ENCODE measurements at places on chromosomes 4 and X.

DNA sequence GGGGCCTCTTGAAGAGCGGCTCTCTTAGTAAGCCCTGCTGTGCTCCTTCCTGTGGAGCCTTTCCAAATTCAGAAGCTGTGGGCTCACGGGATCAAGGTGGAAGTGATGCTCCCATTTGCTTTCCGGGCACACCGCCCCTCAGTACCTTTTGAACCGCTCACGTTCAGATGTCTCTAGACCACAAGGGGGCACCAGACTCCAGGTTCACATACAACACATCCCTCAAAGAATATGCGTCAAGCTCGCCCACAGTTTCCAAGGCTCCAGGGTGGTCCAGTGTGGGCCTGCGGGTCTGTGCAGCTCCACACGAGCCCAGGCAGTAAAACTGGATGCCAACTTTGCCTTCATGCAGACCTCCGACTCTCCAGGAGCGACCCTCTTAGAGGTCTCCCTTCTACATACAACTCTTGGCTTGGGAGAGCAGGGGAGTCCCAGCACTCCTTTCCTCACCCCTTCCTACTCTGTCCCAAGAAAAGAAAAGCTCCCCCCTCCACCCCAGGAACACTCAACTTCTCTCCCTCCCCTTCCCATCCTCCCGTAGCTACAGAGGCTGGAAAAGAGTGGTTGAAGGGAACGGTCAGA lies 11.0 kb downstream of the SUPT20HL1 start:
- peak; percentile 75 for DNase-seq

DNA sequence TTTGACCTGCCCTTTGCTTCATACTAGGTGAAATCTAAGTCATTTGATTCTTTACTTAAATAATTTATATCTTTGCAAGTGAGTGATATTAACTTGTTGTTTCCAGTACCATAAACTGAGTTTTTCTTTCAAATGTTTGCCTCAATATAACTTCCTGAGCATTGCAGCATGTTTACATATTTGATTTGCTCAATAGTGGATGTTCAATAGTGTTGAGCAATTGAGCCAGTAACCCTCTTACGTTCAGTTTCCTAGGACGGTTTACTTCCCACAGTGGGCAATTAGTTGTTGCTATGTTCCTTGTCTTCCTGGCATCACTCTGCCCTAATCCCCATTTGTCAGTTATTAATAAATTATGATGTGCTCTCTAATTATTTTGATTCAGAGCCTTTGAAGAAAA lies 278.5 kb downstream of the EPHA5 start:
- DNase-seq = no peak

DNA sequence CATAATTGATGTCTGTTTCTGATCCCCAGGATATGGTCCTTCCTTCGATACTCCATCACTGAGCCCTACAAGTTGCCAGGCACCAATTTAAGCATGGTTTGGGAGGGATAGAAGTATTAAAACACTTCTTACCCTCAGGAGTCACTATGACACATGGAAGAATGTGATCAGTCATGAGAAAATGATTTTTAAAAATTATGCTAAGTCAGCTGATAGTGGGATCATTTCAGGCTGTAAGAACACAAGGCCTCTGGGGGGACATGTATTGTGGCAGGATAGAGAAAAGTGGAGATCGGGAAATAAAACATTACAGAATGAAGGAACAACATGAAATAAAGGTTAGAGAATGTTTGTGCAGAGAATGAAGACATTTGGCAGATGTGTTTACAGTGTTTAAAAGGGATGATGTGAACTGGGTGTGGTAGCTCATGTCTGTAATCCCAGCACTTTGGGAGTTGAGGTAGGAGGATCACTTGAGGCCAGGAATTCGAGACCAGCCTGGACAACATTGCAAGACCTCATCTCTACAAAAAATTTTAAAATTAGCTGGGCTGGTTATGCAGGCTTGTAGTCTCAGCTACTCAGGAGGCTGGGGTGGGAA lies 64.0 kb downstream of the ELOVL6 start:
- no peak for DNase-seq

- peak; percentile 35 for DNase-seq
Observed at GRCh38 chr4:16225167-16225862, 956 bp downstream of the TAPT1 start.

- DNase-seq = no peak
Observed at GRCh38 chr4:19462117-19462516, 789.6 kb upstream of the SLIT2 start.

DNA sequence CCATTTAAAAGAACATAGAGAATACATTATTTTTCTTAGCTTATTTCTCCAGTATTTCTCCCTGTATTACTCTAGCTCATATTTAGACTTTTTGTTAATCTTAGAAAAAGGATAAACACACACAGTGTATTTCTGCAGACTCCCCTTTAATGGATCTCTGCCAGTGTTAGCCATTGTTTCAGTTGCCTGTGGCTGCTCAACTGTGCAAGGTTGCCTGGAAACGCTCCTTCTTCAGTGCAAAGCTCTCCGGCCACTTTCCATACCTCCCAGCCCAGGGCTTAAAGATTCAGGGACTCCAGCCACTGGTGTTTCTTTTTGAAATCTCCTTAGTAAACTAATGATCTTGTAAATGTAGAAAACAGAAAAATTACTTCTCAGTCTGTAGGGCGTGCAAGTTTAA lies 104.9 kb downstream of the SLIT2 start:
- DNase-seq = peak; percentile 73

DNA sequence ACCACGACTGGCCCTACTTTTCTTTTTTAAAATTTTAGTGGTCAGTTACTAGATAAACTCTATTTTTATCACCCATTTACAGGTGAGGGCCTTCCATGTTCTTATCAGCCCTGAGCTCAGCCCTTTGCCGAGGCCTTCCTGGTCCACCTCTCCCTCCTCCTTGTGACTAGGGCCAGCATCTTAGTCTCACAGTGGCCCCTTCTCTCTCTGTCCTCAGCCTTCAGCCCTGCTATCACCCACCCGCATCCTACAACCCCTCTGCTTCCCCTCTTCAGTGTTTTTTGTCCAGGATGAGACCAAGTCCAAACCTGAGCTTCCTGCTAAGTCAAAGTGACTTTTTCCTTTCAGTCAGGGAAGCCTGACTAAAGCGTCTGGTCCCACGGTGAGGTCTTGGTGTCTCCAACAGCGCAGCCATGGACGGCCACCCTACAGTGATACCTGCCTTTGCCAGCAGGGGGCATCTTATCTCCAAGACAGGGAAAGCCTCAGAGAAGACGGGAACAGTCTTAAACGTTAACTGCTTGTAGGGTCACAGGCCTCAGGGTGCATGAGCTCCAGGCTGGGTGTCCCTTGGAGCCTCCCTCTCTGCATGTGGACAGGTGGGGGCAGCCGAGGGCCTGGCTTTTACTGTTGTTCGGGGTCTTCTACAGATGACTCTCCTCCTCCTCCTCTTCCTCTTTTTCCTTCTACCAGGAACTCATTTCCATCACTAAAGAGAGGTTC lies 11.7 kb upstream of the GAGE10 start:
- DNase-seq = peak; percentile 56

DNA sequence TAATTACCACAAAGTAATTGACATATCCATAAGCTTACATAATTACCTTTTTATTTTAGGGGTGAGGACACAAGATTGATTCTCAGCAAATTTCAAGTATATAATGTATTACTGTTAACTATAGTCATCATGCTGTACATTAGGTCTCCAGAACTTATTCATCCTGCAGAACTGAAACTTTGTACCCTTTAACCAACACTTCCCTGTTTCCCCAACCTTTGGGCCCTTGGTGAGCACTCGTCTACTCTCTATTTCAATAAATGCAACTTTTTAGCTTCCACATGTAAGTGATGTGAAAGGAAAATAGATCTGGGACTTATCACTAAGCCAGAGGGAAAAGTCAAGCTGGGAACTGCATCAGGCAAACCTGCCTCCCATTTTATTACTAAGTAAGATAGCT lies 33.6 kb upstream of the CCNG2 start:
- no peak for DNase-seq

GRCh38 chr4:528296-528695 lies 29.3 kb downstream of the PIGG start:
- DNase-seq = no peak

GRCh38 chr4:44861756-44862155 lies 135.4 kb upstream of the GNPDA2 start:
- no peak for DNase-seq

- no peak for DNase-seq
Observed at GRCh38 chr4:8820178-8821102, 51.2 kb downstream of the HMX1 start.

DNA sequence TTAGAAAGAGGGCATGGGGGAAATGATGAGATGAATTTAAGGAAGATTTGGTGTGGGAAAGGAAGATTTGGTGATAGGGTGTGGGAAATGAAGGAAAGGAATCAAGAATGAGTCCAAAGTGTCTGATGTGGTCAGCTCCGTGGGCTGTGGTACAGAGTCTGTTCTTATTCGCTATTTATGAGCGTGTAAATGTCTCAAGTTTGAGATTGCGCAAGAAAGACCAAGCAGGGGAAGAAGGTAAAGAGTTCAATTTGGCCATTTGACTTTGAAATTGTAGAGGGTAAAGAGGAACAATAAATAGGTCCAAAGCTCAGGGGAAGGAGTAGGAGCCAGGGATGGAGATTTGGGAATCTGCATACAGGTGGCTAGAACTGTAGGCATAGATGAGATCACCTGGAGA lies 11.3 kb upstream of the SMS start:
- DNase-seq = no peak

DNA sequence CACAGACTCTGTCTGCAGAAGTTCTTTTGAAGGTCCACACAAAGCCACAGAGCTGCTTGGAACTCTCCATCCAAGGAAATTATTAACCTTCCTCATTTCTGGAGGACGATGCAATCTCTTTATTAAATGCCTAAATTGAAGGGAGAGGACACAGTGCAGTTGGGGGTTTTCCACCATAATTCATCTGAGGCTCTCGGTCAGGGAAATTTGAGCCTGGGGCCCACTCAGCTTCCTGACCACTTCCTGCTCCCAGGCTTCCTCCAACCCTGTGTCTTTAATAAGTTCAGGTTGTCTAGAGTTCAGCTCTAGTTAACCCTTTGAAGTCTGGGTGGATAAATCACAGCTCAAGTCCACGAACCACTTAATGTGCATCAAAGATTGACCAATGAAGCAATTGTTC lies 58.5 kb downstream of the PRPS1 start:
- DNase-seq = peak; percentile 15

DNA sequence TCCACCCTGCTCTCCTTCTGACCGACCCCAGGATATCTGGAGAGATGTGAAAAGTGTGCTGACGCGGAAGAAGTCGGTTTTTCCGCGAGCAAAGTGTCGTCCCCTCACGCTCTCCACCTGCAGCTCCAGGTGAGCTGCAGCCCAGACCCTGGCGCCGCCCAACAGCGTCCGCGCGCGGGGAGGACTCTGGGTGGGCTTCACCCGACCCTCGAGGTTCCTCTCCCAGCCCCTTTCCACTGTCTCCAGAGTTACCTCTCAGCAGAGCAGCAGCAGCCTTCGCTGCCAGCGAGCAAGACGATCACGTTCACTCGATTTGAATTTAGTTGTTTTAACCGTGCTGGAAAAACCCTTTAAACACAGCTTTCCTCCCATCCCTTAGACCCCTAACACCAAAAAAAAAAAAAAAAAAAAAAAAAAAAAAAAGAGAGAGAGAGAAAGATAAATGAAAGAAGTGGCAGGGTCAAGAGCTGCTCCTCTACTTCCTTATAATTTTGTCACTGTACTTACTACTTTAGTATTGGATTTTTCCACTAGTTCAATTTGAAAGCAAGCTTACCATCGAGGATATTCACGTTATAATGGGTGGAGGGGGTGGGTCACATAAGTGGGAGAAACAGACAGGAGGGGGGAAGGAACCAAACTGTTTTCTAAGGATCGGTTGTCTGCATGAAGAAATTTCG lies 758 bp upstream of the NR3C2 start:
- no peak for DNase-seq

DNA sequence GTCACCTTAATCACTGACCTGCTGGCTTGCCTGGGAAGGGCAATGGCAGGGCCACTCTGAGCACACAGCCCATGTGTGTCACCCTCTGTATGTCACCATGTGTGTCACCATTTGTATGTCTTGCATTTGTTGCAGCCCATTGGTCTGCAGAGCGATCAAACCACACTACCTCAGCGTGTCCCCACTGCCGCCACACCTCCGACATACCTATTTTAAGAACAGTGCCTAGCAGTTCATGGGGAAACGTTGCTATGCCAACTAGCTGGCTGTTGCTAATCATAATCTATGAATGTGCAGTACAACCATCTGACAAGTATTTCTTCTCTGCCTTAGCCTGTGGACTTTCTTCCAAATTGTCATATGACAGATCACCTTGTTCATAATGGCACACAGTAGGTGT lies 8.0 kb upstream of the CRMP1 start:
- no peak for DNase-seq

DNA sequence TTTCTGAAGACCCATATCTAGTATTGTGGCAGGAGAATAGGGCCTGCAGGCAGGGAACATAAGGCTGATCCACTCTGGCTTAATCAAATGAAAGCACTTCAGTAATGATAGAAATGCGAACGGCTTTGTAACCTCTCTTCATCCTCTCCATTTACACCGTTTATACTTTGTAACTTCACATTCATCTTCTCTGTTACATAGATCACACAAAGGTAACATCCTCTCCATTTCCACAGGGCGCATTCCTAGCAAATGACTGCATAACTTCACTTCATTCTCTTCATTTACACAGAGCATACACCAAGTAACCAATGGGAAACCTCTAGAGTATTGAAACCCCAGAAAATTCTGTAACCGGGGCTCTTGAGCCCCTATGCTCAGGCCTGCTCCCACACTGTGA lies 65.5 kb upstream of the SLC34A2 start:
- peak; percentile 48 for DNase-seq

GRCh38 chr4:108774809-108775530 lies 12.1 kb upstream of the ETNPPL start:
- peak; percentile 51 for DNase-seq

DNA sequence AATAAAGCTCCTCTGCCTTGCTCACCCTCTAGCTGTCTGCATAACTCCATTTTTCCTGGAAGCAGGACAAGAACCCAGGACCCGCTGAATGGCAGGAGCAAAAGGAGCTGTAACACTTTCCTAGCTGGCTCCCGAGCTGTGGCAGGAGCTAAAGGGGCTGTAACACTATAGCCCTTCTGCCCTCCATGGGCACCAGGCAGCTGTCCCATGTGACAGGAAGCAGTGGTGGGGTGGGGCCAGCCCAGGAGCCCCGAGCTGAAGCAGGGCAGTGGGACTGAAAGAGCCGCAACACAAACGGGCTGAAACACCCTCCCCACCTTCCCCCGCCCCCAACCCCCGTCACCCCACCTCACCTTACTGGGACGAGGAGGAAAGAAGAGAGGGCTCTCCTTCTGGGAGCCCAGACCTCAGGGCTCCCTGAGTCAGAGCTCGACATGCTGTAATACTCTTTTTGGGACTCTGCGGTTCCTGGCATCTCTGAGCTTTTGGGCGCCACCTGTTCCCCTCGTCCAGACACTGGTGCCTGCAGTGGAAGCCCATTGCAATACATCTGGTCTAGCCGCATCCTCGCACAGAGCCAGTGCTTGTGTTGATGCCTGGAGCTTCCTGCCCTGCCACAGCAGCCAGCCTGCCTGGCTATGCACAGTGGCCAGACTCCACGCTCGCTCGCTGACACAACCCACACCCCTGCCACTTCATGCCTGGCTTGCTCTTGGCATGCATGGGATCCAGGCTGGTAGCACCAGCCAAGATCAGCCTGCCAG lies 39.4 kb downstream of the PPM1K start:
- no peak for DNase-seq

GRCh38 chr4:112023402-112023950 lies 121.8 kb upstream of the FAM241A start:
- DNase-seq = no peak

GRCh38 chrX:34768290-34768689 lies 111.2 kb upstream of the TMEM47 start:
- DNase-seq = no peak

- no peak for DNase-seq
Observed at GRCh38 chrX:49910344-49910743, 12.1 kb upstream of the CLCN5 start.

All from astrocyte of the hippocampus (primary cell).